CD4-positive, alpha-beta T cell treated with Interleukin-15 for 1 hour (primary cell): ENCODE measurements at places on chromosomes 11 and 22.
A peak's percentile ranks its signal among the peaks of the same experiment; 100 is the strongest.

GRCh38 chr22:20578192-20578591 lies 70.8 kb downstream of the MED15 start:
- DNase-seq: no peak

GRCh38 chr11:15735706-15736105 lies 620.6 kb downstream of the SOX6 start:
- no peak for DNase-seq

- DNase-seq: no peak
These were observed 39.6 kb downstream of the CSNK2A3 start for GRCh38 chr11:11313426-11313825.

GRCh38 chr22:40302149-40302548 lies 44.2 kb upstream of the ADSL start:
- no peak for DNase-seq

DNA sequence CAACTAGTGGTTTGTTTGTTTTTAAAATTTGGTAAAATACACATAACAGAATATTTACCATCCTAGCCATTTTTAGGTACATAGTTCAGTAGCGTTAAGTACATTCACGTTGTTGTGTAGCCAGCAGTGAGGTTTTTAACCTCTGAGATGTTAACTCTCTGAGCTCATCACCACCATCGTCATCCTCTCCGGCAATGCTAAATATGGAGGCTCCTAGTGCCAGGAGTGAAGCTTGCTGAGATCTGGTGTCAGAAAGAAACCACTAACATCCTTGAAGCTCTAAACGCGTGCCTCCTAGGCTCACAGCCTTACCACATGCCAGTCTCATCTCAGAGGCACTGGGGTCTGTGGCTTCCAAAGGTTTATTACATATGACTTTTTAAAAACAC lies 330.2 kb upstream of the B3GAT1 start:
- DNase-seq: no peak

GRCh38 chr22:22927888-22928665 lies 40.5 kb downstream of the IGLL5 start:
- DNase-seq: no peak

DNA sequence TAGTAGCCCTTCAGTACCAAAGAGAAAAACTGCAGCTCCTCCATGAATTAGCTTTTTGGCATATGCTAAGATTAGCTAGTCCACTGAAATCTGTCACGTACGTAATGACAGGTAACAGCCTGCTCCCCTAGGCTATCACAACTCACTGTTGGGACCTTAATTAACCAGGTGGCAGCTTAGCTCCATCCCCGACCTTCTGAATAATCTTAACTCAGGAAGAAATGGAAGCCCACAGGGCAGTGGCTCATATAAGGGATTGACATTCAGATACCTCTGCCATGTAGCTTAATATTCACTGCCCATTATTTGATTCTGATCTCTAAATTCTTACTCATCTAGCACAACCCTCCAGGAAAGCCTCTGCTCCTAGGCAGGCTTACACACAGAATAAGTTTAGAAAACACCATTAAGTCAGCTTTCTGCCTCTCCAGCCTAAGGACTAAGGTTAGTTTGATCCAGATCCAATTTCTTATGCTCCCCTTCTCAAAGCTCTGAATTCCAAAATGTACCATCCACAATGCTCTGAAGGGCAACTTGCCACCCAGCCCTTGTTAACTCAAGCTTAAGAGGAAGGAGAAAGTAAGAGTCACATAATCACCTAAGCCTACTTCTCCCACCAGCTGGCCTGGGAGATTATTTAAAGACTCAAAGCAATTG lies 5.0 kb downstream of the HSPA8 start:
- no peak for DNase-seq

- DNase-seq: peak; percentile 45
These were observed 69.2 kb upstream of the INCENP start for GRCh38 chr11:62054484-62055121.

DNA sequence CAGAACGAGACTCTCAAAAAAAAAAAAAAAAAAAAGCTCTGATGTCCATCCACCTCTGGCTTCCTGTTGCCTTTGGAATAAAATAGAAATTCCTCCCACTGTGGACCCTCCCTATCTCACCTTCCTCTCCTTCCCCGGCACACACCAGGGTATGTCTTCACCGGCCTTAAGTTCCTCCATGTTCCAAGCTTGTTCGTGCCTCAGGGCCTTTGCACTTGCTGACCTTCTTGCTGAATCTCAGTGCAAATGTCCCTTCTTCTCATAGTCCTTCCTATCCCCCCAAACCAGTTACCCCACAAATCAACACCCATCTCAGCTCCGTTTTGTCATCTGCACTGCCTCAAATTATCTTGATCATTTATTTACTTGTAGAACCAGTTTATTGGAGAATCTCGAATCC lies 20.6 kb downstream of the IFT27 start:
- DNase-seq: no peak

- no peak for DNase-seq
These were observed 13.4 kb upstream of the B3GAT1 start for GRCh38 chr11:134425413-134425812.

GRCh38 chr11:350723-351255 lies 18.5 kb upstream of the B4GALNT4 start:
- DNase-seq: peak; percentile 34

GRCh38 chr11:559712-560304 lies 730 bp downstream of the LMNTD2 start:
- DNase-seq: no peak

DNA sequence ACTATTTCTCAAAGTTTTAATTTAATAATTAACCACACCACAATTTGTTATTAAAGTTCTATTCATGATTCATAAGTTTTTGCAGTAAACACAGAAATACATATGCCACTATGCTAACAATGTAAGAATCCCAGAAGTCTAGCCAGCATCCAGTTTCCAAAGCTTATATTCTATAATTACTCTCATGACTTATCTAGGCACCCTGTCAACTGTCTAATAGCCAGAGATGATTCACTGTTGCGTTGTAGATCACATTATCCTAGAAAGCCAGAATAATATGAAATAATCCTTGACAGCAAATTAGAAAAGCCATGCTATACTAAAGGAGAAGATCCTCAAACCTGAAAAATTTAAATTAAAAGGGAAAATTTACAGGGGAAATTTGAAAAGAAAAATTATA lies 141.0 kb downstream of the SOX6 start:
- no peak for DNase-seq

GRCh38 chr11:61079416-61080150 lies 22.7 kb upstream of the CD5 start:
- DNase-seq: peak; percentile 39

DNA sequence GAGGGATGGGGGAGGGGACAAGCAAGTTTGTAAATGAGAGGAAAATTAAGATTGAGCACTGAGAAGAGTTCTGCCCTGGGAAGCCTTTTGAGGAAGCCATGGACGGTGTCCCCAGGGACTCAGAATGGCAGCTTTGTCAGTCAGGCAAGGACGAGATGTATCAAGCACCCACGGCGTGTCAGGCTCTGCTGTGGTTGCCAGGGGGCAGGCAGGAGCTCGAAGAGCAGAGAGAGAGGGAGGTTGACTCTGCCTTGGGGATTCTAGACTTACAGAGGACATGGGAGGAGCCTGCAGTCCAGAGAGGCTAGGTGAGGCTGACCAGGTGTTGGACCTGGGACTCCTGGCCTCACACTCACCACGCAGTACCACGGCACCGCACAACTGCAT lies 29.1 kb upstream of the SYT7 start:
- DNase-seq: no peak

- no peak for DNase-seq
These were observed 87.8 kb downstream of the MIAT start for GRCh38 chr22:26744892-26745808.

- no peak for DNase-seq
These were observed 36.4 kb upstream of the GLYATL1 start for GRCh38 chr11:58902881-58903280.

DNA sequence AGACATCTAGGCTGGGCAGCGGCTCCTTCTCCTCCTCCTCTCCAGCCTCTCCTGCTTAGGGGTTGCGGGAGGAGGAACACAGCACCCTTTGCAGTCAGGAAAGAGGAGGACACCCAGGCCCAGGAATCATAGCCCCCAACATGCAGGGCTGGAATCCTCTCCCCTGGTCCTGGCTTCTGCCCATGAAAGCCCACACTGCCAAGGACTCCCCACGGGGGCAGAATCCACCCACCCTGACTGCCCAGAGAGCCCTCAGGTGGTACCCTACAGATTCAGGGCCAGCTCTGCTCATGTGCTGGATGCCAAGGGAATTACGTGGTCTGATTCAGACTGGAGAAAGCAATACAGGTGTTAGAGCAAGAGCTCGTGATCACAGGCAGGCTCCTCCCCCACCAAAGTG lies 4.5 kb downstream of the ESS2 start:
- no peak for DNase-seq

GRCh38 chr11:45145379-45146071 lies 914 bp upstream of the PRDM11 start:
- DNase-seq: no peak

- no peak for DNase-seq
These were observed 6.5 kb downstream of the FZD4 start for GRCh38 chr11:86948733-86949132.

DNA sequence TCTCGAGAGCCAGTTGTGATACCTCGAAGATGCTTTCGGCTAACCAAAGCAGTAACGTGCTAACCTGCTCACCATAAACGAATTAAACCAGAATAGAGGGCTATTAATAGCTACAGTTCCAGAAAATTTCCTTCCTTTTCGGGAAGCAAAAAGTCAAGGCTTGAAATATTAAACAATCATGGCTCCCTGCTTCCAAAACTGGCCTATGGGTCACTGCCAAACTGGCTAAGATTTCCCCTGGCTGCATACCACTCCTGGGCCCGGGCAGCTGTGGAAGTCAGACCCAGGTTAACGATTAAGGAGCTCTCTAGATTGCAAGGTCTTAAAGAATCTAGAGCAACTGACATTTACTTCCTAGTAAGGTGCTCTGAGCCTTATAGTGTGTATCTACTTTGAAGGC lies 1.7 kb downstream of the AMOTL1 start:
- DNase-seq: no peak

DNA sequence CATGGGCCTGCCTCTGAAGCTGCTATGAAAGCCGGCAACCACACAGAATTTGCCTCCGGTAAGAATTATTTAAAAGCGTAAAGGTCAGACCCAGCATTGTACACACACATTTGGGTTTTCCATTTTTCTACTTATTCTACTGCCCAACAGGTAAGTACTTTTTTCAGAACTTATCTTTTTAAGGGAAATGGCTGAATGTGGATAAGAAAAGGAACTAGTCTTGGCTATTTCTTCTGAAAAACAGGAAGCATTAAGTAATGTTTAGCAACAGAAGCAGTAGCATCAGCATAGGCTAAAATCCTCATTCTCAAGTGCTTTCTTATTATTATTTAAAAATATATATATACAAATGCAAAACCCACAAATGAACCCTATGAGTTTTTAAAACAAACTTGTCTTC lies 103.1 kb downstream of the MPPED2 start:
- no peak for DNase-seq

DNA sequence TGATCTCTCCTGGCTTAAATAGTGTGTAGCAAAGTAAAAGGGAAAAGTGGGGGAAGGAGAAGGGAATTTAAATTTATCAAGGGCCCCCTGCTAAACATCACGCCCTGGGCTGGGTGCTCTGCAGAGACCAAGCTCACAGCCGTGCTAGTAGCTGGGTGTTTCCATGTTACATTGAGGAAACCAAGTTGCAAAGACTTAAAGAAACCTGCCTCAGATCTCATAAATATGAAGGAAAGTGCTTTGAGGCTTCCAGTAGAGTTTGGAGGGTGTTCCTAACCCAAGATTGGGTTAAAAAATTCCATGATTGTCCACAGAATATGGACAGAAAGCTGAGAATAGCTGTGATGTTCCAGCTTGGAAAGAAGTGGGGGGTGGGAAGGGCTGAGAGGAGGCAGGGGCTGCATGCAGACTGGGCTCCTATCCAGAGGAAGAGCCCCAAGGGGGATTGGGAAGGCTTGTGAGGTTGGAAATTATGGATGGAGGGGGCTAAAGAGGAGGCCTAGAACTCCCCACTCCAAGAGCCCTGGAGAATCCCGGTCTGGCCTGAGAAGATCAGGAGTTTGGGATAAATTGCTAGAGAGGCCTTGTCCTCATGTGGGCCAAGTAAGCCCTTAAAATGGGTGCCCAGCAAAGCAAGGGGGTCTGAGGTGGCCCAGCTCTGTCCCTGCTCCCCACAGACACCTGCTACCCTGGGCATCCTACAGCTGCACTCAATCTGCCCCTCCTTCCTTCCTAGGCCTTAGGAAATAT lies 25.0 kb upstream of the OAF start:
- DNase-seq: no peak

DNA sequence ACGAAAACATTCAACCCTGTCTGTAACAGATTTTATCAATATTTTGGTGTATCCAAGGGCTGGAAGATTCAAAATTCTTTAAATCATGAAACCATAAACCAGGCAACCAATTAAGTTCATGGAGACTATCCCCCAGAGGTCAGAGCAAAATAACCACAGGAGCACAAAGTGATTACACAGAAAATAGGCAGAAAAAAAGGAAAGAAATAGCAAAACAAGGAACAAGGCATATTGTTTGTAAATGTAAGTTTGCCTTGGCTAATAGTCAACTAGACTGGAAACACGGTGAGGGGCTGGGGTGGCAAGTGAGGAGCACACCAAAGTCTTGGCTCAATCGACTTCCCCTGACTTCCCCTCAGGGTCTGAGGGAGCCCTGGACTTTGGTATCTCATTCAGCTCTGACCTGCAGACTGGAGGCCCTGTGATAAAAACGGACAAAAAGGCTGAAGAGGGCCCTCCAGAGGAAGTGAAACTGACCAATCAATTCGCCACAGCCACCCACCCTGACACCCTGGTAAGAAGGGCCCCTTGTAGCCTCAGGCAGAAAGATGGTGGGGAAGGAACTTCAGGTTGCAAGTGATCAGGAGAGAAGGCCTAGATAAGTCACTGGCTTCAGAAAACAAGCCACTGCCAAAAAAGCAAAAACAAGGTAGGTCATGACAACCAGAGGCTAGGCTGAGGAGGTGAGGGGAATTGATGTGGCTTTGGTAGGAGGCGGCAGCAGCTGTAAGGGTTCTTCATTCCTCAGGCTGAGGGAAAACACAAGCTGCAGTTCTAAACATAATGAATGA lies 1.8 kb downstream of the SIK3 start:
- DNase-seq: peak; percentile 70

DNA sequence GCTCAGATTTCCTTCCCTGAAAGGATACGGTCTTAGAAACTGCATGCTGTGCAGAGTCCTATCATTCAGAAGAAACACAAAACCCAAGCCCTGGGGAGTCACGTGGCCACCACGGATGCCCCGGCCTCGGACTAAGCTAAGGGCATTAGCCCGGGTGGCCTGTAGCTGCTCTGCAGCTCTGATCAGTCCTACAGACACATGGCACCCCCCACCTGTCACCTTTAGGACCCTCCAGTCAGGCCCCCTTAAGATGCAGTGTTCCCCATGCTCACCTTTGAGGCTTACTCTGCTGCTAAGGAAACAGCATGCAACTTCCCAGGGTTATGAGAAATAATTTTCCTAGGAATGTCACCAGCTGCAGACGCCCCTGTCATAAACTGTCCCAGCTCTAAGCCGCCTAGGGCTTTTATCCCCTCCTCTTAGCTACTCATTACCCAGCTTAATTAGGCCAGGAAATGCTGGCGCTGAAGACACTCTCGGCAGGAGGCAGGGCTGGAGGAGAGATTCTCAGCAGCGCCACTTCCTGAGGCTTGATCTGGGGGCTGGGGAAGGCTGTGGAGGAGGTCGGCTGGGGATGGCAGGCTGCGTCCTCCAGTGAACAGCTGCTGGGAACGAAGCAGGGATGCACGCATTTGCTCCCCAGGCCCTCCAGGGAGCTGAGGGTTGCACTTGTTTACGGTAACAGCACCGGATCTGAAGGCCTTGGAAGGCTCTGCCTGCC lies 47.2 kb upstream of the ADA2 start:
- DNase-seq: no peak

- no peak for DNase-seq
These were observed 3.7 kb downstream of the KCNK4 start for GRCh38 chr11:64294774-64295173.

GRCh38 chr11:113974741-113975470 lies at the start of gene HTR3A:
Gene HTR3A (plus strand): TSS chr11:113975108. CDS start chr11:113975326, 218 bp downstream.
- no peak for DNase-seq
